Amniotic stem cell (primary cell): ENCODE measurements at places on chromosomes 5 and 9.
A peak's percentile ranks its signal among the peaks of the same experiment; 100 is the strongest.

GRCh38 chr9:17660158-17660557, 81.3 kb downstream of the SH3GL2 start:
- no peak for DNase-seq

DNA sequence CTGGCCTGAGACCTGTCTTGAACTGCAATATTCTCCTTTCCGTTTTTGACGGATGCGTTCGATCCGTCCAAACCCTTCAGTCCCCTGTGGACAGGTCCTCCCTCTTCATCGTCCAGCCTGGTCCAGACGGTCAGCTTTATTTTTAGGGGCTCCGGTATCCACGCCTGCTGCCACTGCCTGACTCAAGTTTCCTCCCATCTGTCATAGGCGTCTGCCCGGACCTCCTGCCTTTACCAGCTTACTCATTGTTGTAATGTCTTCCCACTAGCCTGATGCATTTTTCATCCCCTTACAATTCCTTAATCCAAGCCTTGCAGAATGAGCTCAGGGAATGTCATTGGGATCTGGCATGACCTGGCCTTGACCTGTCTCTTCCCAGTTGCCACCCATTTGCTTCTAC, 145.8 kb downstream of the TENT4A start:
- no peak for DNase-seq

GRCh38 chr5:170720984-170721383, 62.5 kb upstream of the GABRP start:
- DNase-seq, result no peak

DNA sequence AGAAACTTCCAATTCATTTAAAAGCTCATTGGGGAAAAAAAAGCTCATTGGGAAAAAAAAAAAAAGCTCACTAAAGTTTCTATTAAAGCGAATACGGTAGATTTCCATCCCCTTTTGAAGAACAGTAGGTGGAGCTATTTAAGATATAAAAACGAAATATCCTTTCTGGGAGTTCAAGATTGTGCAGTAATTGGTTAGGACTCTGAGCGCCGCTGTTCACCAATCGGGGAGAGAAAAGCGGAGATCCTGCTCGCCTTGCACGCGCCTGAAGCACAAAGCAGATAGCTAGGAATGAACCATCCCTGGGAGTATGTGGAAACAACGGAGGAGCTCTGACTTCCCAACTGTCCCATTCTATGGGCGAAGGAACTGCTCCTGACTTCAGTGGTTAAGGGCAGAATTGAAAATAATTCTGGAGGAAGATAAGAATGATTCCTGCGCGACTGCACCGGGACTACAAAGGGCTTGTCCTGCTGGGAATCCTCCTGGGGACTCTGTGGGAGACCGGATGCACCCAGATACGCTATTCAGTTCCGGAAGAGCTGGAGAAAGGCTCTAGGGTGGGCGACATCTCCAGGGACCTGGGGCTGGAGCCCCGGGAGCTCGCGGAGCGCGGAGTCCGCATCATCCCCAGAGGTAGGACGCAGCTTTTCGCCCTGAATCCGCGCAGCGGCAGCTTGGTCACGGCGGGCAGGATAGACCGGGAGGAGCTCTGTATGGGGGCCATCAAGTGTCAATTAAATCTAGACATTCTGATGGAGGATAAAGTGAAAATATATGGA, at the start of gene PCDHGA12:
TSS of gene PCDHGA12 (plus strand) at position 176 of the 782 bp plus-strand sequence. CDS start at position 429, 253 bp downstream.
- DNase-seq, result no peak

DNA sequence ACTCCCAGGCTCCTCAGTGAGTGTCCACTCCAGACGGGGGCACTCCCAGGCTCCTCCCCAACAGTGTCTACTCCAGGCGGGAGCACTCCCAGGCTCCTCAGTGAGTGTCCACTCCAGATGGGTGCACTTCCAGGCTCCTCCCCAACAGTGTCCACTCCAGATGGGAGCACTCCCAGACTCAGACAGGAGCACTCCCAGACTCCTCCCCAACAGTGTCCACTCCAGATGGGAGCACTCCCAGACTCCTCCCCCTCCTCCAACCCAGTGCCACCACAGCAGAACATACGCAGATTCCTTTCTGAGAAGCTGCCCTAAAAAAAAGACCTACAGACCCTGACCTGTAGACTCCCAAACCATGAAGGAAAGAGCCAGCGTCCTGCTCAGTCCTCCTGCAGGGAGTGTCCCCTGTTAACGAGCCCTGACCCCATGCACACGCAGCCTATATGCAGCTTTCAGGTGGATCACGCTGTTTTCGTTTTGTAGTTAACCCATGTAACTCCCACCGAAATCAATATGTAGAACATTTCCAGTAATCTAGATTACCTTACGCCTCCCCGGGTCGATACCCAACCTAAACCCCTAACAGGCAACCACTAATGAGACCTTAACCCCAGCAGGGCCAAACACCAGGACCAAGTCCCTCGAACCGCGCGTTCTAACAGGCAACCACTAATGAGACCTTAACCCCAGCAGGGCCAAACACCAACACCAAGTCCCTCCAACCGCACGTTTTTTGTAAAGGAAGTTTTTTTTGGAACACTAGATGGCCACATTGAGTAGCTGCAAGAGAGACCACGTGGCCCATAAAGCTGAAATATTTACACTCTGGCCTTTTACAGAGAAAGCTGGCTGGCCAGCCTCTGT, 15.7 kb downstream of the PNPLA7 start:
- DNase-seq, result peak; percentile 10

DNA sequence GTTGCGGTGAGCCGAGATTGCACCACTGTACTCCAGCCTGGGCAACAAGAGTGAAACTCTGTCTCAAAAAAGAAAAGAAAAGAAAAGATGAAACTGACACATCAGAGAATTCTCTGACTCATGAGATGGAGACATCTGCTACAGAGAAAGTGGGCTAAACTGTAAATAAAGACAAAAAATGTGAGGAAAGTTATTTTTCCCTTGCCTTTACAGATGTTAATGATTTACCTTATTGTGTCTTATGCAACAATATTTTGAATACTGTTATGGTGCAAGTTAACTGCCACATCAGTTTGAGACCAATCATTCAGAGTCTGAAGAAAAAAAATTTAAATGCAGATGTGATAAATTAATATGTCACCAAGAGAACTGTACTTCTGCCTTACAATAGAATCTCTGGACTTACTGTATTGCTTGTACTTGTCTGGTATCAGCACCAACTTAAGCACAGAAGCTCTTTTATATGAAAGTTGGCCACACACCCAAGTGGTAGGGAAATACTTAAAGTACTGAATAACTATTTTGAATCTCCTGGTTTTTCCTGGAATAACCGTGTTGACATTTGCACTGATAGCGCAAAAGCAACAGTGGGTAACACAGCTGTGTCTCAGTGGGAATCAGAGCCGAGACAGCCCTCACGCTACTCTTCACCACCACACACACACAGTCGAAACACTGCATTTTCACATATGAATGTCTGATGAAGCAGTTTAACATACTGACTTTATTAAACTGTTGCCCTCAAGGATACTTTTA, 169.9 kb downstream of the FANCC start:
- DNase-seq, result no peak

- no peak for DNase-seq
Observed at GRCh38 chr5:40378396-40379177, 301.1 kb upstream of the PTGER4 start.

DNA sequence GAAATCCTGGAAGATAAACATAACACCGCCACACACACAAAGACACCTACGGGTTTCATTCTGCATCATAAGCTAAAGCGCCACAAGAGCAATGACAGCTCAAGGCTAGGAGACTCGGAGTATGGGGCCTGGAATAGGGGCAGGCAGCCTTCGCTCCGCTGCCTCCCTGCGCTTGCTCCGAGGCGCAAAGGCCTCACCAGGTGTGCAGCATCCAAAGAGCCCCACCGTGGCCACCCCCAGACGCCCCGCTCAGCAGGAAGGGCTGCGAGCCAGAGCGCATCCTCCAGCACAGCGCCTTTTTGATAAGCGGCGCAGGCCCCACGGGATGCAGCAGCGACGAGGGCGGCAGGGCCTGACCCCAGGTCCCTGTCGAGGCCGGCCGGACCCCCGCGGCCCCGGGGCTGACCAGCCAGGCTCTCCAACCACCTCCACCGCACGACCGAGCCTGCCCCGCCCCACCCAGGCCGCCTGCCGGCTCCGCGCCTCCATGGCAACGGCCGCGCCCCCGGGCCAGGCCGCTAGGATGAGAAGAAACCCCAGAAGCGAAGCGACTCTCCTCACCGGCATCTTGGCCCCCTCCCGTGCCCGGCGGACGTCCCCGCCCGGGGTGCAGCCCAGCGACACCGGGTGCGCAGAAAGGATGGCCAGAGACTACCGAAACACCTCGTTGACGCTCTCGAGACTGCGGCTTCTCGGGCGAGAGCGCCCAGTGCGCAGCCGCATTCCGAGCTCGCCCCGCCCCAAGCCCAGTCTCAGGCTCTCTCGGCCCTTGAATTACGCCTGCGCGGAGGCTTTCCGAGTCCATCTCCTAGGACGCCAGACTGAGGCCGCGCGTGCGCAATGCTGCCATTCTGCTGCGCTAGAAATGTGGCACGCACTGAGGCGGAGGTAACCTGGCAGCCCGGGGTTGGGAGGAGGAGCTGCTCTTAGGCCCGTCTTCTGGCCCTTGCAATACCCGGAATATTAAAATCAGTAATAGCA, at the start of gene KIF3A:
TSS of gene KIF3A (minus strand) at position 694 of the 981 bp plus-strand sequence. CDS start at position 567, 127 bp downstream.
- peak; percentile 95 for DNase-seq

DNA sequence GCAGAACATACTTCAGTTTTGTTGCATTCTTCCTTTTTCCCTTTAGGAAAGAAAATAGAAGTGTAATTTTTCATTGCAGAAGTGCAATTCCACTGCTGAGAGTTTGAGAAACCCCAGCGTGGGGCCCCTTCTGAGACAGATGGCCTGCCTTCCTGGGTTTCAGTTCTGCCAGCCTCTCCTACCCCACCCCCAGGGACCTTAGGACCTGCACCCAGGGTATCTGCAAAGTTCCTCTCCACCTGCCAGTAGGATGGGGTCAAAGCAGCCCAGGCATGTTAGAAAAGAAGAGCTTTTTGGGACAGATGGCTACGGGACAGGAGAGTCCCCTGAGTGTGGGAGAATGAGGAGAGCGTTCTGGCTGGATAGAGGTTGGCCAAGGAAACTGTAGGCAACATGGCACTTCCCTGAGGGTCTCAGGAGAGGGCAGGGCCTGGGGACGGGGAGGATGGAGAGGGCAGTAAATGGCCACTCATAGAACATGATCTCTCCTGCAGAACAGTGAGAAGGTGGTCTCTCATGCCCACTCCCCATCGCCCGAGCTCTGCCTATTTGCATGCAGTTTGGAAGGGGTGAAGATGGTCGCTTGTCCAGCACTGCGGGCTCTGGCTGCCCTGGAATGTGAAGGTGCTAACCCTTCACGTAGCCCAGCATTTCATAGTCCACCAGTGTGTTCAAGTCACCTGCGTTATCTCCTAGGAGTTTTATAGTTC, at the start of gene TIFAB:
TSS of gene TIFAB (minus strand) at position 31 of the 710 bp plus-strand sequence. CDS start 2,412 bp downstream, outside the sequence.
- no peak for DNase-seq

GRCh38 chr5:61697809-61698558, 365.9 kb downstream of the ZSWIM6 start:
- DNase-seq, result no peak

- DNase-seq, result no peak
Observed at GRCh38 chr5:32100691-32101302, 73.3 kb downstream of the GOLPH3 start.

DNA sequence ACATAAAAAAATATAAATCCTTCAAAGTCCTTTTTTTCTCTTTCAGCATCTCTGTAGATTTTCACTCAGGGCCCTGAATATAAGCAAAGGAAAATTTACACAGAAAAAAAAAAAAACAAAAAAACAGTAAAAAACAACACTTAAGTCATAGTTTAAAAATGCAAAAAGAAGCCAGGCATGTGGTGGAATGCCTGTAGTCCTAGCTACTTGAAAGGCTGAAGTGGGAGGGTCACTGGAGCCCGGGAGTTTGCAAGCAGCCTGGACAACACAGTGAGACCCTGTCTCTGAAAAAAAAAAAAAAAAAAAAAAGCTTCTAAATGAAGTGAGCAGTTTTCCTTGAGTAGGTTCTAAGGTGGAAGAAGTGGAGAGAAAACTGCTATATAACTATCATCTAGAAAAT, 55.0 kb upstream of the BNC2 start:
- no peak for DNase-seq

DNA sequence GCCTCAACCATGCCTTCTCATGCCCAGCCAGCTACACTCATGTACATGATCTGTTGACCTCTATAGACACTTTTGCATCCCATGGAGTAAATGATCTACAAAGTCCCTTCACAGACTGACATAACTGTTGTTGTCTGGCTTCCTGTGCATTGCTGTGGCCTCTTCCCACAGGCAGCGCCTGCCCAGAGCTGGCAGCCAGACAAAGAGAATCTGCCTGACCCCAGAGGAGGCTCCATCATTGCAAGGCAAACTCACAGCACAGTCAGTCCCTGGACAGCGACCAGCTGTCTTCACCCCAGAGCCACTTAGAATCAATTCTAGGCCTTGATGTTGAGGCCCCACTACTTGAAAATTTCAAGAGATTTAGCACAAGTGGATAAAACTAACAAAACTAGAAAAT, 65.5 kb downstream of the INSYN2B start:
- no peak for DNase-seq

- no peak for DNase-seq
Observed at GRCh38 chr9:89952401-89952800, 347.6 kb downstream of the GADD45G start.

DNA sequence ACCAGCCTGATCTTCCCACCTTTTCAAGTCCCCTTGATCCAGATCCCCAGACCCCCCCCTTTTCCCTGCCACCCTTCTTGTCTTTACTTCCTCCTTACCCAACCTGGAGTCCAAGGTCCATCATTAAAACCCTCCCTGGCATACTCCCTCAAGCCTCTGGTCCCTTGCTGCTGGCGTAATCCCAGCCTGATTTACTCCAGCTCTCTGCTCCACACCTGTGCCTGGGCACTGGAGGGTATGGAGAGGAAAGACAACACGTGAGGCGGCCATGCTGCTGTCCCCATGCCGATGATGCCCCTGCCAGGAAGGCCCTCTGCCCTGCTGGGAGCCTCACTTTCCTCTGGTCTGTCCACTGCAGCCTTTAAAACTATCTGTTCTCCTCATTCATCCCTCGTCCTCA, 5.1 kb downstream of the B4GALT7 start:
- no peak for DNase-seq

- no peak for DNase-seq
Observed at GRCh38 chr5:36661456-36662220, 55.2 kb downstream of the SLC1A3 start.

- no peak for DNase-seq
Observed at GRCh38 chr5:161095953-161096352, 243.9 kb upstream of the ATP10B start.

GRCh38 chr5:169280696-169281095, 20.2 kb downstream of the SLIT3 start:
- DNase-seq, result no peak
